RPMI8226 (cell line): ENCODE measurements at places on chromosomes 16 and 17.

DNA sequence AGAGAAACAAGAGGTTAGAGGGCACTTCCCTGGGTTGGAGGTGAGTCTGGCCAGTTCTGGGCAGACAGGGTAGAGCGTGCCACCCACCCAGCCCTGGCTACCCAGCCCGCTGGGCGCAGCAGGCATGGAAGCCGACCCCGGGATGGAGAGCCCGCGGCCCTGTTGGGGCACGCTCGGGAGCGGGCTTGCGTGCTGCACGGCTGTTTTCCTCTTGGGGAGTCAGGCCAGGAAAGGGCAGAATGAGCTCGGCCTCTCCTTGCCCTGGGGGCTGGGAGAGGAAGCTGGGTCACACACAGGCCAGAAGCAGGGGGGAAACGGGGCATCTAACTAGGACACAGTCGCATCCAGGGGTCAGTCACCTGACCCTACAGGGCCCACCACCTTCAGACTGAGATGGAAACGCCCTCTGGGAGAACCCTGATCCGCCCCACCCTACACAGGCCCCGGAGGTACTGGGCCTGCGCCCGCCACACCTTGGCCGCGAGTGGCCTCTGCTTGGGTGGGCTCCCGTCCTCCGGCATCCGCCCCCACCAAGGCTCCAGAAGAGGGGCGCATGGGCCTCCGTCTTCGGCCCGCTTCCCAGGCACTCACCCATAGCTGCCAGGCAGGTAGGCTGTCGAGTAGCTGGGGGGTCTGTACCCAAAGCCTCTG lies 1.2 kb downstream of the SOX15 start:
- DNase-seq = no peak

DNA sequence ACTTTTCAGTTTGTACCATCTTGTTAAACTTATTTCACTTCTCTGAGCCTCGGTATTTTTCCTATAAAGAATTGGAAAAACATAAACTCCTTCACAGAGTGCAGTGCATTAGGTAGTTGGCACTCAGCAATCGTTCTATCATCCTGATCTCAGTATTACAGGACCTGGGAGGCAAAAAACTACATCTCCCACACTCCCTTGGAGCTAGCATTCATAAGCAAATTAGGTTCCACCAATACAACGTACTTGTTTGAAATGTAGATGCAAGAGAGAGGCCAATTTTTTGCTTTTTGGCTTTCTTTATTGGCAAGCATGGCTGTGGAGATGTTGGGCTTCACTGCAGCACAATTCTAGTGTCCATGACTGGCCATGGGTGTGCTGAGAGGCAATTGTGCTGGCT lies 285.2 kb downstream of the CA10 start:
- DNase-seq = no peak

DNA sequence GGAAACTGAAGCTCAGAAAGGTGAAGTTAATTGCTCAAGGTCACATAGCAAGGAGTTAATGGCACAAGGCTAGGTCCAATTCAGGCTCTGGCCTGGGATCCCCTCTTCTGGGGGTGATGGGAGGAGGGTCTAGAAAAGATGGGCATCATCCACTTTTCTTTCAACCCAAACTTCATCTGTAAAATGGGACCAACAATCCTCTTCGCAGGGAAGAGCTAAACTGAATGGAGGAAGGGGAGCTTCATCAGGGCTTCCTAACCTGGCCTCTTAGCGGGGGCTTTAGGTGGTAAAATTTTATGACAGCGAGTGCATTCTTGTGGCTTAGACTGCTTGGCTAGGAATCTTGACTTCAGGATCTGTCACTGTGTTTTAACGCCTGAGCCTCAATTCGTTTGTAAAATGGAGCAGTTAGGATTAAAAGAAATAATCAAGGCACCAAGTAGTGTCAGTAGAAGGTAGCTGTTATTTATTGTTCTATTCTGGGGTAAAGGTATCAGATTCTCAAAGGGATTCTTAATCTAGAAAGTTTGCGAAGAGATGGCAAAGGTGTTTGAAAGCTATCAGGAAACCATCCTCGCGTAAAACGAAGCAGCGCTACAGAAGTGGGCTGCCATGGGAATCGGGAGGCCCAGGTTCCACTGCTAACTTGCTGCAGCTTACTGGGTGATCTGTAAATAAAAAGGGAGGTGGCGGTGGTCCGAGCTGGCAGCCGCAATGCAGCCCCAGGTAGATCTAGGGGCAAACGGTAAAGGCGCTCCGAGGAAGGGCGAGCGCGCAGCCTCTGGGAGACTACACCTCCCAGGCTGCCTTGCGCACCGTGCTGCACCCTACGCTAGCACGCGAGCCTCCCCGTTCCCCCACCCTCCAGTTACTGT lies 1.5 kb upstream of the SRCAP start:
- no peak for DNase-seq

- no peak for DNase-seq
Observed at GRCh38 chr17:52368886-52369285, 210.4 kb upstream of the CA10 start.

DNA sequence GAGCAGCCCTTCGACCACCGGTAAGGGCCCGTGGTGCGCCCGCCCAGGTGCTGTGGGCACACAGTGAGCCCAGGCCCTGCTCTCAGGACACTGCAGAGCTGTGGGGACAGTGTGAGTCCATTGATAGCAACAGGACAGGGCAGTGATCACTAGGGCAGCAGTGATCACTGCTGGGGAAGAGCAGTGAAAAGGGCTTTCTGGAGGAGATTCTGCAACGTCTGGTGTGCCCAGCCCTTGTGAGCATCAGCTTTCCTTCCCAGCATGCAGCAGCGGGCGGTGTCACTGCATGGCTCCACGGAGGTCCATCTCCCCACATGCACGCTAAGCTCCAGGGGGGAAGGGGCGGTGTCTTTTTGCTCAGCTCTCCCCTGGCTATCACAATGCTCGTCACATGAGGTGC lies 32.1 kb downstream of the MAP1LC3B start:
- no peak for DNase-seq
